ENCODE measurements at places on chromosomes 1 and 21.

DNA sequence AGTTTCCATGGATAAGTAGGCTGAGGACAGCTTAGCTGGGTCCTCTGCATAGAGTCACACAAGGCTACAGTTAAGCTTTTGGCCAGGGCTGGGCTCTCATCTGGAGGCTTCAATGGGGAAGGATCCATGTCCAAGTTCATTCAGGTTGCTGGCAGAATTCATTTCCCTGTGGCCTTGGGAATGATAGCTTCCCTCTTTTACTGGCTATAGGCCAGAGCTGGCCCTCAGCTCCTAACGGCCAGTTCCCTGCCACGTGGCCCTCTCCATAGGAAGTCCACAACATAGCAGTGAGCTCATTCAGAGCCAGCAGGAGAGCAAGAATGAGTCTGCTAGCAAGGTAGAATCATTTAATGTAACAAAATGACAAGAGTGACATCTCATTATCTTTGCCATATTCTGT is 15.1 kb upstream of the PODN start:
- peak; percentile 71 for DNase-seq

- DNase-seq, result peak; percentile 89
Observed at GRCh38 chr1:40036574-40036973, 4.0 kb upstream of the CAP1 start.

- DNase-seq, result peak; percentile 29
Observed at GRCh38 chr1:215523128-215523861, 43.8 kb upstream of the KCTD3 start.

DNA sequence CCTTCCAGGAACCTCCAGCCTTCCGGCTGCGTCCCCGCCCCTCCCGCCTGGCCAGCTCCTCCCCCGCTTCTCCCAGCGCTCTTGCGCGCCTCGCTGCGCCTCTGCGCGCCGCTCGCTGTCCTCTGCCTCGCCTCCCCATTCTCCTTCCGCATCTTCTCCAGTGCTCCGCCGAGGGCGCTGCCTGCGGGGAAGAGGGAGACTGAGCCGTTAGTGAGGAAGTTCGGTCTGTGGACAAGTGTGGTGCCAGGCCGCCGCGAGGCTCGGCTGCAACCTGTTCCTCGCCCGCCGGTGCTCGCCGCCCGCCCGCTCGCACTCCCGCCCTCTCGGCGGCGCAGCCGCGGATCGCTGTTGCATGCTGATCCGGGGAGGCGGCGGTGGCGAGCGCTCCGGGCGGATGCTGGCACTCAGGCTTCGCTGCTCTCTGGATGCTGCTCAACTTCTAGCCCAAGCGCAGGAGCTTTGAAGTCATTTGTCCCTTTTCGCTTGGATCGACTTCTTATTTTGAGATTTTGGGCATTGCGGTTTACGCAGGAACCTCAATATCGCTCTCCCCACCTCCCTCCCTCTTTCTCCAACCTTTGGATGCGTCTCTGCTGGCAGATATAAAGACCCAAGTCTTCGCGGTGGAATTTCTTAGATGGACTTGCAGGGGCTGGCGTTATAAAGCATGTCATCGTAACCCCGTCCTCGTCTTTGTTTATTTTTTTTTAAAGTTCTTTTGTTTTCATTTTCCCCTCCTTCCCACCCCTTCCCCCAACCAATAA is 614 bp upstream of the CACNA1E start:
- no peak for DNase-seq

GRCh38 chr1:179228783-179229213 is 679 bp downstream of the ABL2 start:
- DNase-seq, result no peak

DNA sequence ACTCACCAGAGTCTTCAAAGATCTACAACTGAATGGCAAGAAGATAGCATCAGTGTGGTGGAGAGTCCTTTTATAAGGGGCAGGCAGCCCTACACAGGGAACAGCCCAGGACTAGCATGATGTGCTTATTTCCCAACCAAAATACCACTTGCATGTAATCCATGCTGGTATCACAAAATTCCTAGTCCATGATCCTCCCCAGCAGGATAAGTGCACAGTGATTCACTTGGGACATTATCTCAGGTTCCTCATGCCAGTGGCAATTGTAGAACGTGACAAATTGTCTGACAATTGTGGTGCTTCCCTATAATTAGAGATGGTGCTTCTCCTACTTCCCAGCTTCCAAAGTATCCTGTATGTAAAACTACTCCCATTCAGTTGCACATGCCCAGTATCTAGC is at the start of gene SPRR2G:
Gene SPRR2G (minus strand): TSS at position 45 of the 400 bp plus-strand sequence. CDS start 780 bp downstream, outside the sequence.
- DNase-seq, result no peak

DNA sequence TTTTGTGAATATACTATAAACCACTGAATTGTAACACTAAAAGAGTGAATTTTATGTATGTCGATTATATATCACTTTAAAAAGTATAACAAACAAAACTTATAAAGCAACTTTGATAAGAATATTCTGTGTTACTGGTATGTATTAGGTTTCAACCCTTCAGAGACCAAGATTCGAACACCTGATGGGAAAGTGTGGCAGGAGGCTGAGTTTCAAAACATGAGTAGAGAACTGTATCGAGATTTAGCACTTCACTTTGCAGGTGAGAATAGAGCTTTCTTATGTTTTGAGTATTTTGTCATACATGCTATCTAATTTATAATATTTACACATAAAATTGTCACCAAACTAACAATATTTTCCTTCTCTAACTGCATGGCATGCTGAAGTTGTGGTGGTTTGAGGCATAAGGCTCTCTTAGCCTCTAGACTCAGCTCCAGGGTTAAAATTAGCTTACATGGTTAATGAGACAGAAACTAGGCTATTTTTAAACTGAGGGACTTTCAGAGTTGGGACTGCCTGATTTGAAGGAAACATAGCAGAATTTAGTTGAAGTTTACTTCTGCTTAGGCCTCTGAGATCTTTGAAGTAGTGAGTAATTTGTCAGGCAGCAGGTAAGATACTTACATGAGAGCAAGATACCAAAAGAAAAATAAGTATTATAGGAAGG is 48.6 kb downstream of the CEP350 start:
- DNase-seq, result no peak

All from fibroblast of upper back skin (primary cell).